CD4-positive, alpha-beta T cell treated with Interleukin-15 for 4 hours (primary cell): ENCODE measurements at places on chromosomes 3 and 15.

DNA sequence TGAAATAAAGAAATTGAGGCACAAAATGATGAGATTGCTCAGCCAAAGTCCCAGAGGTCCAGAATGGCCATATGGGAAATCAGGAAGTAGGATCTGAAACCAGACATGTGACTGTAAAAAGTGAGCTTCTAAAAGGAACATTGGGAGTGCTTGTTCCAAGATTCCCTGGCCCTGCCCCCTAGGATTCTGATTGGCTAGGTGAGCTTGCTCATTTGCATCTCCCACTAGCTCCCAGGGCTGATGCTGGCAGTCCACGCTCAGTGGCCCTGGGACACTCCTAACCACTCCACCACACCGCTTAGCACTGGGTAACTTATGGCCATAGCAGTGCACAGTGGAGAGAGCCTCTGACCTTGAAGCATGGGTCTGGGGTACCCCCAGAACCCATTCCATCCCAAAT, 326.7 kb downstream of the NTRK3 start:
- no peak for DNase-seq

GRCh38 chr3:66830301-66830700, 167.8 kb upstream of the KBTBD8 start:
- no peak for DNase-seq

DNA sequence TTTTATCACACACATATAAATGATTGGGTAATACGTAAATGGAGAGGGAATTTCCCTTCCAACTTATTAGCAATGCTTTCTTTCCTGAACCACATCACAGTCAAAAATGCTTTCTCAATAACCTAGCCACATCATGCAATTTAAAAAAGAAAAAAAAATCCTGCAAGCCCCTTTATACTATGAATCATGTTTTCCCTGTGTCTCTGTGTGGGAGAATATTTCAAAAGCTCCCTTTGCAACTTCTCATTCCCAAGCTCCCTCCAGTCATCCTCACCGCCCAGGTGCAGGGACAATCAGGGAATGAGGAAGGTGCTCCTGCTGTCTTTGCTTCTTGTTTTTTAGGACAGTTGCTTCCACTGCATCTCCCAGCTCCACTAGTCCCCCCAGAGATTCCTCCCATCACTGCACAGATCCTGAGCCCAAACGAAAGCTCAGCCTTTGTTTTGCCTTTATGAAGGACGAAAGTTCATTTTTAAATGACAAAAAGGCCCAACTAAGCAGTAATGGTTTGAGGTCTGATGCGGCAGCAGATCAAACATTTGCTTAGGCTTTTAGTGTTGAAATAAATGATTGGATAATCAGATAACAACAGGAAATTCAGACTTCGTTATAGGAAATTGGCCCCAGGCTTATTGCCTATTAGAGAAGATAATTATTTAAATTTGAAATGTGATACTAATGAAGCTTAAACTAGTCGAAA, 47.8 kb upstream of the ADGRG7 start:
- no peak for DNase-seq

DNA sequence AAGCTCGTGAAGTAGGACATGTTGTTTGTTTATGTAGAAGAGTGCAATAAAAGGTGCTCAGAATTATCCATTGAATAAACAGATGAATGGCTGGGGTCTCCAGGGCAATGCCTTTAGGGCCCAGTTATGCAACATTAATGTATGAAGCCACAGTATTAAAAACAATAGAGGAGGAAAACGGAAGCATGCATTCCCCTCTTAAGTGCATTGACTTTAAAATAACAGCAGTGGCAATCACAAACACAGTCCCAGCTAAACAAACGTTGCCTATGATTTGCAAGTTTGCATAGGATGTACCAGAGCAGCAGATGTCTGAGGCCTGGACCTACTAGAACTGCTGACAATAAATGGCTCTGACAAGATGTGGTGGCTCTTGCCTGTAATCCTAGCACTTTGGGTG, 60.6 kb upstream of the GCNT3 start:
- DNase-seq = no peak

- DNase-seq = no peak
These were observed 79.4 kb downstream of the ANXA2 start for GRCh38 chr15:60318216-60318867.

- DNase-seq = no peak
These were observed 489 bp downstream of the HDGFL3 start for GRCh38 chr15:83207009-83207659.

DNA sequence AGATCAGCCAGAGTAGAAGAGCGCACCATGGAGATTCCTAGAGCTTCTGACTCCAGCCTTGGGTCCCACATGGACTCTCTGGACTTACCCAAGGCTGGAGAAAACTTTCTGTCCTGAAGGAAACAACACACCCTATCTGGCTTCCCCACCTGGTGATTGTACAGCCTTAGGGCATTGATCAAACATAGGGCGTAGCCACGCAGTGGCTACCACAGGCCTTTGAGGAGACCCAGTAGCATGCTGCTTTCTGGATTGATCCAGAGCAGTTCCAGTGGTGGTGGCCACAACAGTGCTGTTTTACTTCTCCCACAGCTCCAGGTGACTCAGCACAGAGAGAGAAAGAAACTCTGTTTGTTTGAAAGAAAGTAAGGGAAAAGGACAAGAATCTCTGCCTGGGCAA, 23.5 kb downstream of the PYDC2 start:
- no peak for DNase-seq

GRCh38 chr15:48682942-48683651, 37.6 kb upstream of the FBN1 start:
- DNase-seq = no peak

DNA sequence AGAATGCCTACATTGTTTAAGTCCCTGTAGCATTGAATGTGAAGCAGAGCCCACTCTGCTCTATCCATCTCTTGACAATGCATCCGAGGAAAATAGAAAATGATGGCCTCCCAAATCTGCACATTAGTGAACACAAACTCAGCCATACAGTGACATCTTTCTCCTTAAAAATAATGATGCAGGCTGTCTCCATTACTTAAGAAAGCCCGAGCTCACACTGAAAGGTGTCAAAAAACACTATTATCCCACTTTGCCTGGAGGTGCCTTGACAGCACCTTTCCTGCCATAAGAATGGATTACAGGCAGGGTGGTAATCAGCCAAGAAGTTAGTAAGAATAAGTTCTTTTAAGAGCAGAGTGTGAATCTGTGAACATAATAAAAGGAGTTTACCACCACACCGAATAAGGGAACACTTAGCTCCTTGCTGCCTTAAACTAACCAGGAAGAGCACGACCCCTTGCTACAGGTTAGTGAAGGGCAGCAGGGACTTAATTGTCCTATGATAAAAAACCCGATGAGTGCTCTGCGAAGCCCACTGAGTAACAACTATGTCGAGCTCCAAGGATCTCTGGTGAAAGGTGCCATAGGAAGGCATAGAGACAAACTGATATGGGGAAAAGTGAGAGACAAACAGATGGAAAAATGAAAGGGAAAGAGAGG, 123.2 kb upstream of the TUSC7 start:
- no peak for DNase-seq

GRCh38 chr3:150488867-150489266, 57.4 kb downstream of the SERP1 start:
- no peak for DNase-seq

DNA sequence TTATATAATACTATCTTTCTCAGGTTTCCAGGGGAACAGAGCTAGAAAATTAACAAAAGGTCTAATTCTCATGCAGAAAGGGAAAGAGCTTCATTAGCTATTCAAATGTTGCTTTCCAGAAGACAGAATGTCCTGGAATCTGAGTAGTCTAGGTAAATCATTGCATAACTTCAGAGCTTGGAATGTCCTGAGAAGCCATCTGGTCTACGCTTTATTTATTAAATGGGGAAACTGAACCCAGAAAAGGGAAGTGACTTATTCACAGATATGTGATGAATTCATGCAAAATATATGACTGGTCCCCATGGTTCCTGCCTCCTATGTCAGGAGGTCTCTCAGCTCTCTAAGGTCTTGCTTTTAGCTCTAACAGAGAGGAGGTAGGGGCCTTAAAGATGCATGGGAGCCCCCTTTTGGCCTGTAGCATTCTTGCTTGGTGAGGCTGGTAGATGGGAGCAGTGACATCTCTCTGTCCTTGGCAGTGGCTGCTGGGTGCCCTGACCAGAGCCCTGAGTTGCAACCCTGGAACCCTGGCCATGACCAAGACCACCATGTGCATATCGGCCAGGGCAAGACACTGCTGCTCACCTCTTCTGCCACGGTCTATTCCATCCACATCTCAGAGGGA, 99.2 kb downstream of the CEMIP start:
- DNase-seq = no peak

DNA sequence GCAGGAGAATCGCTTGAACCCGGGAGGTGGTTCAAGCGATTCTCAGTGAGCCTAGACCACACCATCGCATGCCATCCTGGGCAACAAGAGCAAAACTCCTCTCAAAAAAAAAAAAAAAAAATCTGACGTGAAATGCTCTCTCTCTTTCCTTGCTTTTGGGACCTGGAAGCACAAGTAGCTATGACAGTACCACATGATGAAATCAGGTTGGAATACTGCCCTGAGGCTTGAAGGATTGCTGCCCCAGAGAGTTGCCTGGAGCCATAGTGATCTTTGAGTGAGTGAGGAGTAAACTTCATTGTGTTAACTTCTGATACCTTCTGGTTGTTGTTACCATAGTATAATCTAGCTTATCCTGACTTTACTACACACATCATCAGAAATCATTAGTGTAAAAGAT, 23.3 kb downstream of the AKAP13 start:
- no peak for DNase-seq

GRCh38 chr15:31004220-31004733, 12.8 kb upstream of the MTMR10 start:
- no peak for DNase-seq

GRCh38 chr3:43288850-43289249, 2.5 kb downstream of the SNRK start:
- DNase-seq = no peak

- no peak for DNase-seq
These were observed 15.5 kb upstream of the SCAANT1 start for GRCh38 chr3:63927422-63928280.

DNA sequence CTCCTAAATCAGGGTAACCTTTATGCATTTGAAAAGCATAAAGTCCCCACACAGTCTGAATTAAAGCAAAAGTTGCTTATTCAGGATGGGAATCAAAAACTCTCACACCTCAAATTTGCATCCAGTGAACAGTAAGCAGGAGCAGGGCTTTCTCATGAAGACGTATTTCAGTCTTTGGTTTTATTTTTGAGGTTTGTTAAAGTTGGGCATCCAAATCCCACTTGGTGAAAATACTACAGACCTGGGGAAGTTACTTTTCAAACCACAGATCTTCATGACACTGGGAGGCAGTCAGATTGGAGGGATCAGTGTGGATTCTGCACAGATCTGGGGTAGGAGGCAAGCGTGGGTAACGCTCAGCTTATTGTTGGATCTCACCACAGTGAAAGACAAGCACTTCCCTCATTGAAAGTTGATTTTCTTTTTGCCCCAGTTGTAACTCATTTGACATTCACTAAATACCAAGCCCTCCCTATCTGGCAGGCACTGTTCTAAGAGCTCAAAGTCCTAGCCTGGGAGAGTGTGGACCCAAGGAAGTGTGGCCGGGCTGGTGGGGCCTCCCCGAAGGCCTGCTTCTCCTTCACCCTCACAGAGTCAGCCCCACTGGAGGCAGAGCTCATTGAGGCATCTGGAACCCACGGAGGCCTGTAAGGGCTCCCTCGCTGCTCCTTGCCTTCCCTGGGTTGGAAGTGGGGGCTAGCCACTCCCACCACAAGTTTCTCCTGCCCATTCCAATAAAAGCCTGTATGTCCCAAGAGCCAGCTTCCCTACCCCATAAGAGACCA, 783 bp upstream of the ISG20 start:
- DNase-seq = no peak

DNA sequence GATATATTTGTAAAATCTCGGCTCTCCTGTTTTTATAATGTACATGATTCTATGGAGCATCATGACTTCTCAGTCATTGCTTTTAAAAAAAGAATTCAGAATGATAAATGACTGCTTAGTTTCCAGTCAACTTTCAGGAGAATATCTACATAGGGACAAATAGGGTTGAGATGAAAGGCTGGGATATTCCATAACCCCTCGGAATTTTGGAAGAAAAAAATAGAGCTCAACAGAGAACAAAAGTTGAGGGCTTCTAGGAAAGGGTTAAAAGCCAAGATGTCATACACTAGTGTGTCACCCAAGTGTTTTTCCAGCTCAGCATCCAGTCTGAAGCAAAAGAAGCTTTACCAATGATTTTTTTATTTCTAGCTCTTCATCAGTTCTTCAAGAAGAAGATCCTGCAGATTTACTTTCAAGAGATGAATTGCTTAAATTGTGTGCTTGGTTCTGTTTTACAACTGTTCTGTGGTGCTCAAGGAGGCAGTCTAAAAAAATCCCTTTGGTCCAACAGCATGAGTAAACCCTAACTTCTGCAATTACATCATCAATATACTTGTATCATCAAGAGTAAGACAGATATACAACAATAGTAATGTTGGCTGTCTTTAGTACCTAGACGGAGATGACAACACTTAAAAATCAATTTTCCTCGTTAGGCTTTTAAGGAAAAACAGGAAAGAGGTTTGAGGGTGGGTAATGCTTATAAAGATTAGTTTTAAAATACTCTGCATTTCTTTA, 979 bp downstream of the UNC13C start:
- no peak for DNase-seq

DNA sequence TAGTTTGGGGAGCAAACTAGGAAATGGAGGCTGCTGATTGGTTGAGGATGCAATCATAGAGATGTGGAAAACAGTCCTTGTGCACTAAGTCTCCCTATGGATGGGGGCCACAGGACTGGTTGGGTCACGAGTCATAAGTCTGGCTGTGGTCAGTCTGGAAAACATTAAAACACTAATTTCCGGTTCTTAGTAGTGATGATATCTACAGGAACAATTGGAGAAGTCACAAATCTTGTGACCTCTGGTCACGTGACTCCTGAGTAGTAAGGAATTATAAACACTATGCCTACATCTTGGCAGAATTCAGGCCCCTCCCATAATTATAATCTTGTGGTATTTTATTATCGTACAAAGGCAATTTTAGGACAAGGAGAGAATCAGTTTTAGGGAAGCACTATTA, 317.3 kb upstream of the ARPP21 start:
- DNase-seq = no peak

GRCh38 chr15:96230526-96231181, 99.8 kb upstream of the NR2F2 start:
- DNase-seq = no peak

- DNase-seq = no peak
These were observed 238.7 kb upstream of the TMCO5A start for GRCh38 chr15:37695719-37696118.
